ENCODE measurements at places on chromosomes 1 and 21.

GRCh38 chr1:4063516-4063915 is 163.4 kb upstream of the C1orf174 start:
- no peak for DNase-seq

GRCh38 chr1:186617926-186618325 is 62.3 kb downstream of the PTGS2 start:
- DNase-seq, result no peak

GRCh38 chr21:46155514-46156377 is at the start of gene FTCD:
Gene FTCD (minus strand): TSS chr21:46155579. CDS start chr21:46155523, 56 bp downstream.
- no peak for DNase-seq

DNA sequence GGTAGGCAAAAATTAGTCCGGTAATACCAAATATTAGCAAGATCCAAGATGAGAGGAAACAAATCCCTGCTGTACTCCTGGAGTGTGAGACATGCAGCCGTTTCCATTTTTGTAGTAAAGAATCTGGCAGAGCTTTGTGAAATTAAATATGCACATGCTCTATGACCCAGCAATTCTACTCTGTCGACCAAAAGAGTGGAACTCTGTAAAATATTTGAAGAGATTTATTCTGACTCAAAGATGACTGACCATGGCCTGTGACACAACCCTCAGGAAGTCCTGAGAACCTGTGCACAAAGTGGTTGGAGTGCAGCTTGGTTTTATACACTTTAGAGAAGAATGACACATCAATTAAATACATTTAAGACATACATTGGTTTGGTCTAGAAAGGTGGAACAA is 16.2 kb downstream of the HAX1 start:
- DNase-seq, result no peak

DNA sequence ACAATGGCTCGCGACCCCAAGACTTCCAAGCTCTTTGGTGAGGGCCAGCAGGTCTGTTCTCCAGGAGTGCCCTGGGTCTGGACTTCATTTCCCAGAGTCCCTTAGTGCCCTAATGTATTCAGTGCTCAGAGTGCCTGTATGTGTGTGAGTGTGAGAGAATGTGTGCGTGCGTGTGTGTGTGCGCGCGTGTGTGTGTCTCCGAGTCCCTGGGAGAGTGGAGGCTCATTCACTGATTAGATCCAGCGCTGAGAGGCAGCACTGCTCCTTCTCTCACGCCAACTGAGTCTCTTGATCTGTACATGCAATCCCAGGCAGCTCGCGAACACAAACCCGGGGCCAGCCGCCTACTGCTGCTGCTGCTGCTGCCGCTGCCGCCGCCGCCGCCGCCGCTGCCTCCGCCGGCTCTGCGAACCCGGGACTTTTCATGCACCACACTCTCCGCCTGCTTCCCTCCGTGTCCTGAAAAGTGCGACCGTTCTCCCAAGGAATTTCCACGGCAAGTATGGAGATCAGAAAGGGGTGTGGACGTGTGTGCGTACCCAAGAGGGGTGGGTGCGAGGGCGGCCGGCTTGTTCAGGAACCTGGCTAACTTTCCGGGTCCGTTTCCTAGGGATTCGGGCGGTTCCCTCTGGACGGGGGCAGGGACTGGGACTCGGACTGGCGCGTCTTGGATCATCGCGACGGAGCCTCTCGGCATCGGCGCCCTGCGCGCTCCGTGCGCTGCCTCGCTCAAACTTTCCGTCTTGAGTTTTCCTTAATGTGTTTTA is at the start of gene RNF220:
Gene RNF220 (plus strand): TSS at position 225 of the 767 bp plus-strand sequence.
- DNase-seq, result peak; percentile 16

- DNase-seq, result no peak
Observed at GRCh38 chr1:228163007-228163753, 2.4 kb upstream of the IBA57 start.

GRCh38 chr1:201566933-201567801 is 28.2 kb downstream of the NAV1 start:
- no peak for DNase-seq

GRCh38 chr1:232204269-232204668 is 425.7 kb downstream of the SIPA1L2 start:
- no peak for DNase-seq

DNA sequence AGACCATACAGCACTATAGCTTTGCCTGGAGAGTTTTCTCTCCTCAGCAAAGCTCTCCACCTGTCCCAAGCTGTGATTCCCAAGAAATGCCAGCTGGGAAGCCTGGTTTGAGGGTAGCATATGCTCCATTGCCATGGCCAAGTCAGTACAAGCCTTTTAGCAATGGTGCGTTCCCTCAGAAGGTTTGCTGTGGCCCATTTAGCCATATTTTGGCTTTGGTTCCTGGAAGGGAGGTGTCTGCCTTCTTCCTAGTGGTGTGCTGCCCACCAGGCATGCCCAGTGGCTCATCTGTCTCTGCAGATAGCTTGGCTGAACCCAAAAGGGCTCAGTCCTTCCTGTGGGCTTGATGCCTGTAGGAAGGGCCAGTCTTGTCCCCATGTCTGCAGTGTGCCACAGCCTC is 32.4 kb downstream of the GALNT2 start:
- DNase-seq, result no peak

DNA sequence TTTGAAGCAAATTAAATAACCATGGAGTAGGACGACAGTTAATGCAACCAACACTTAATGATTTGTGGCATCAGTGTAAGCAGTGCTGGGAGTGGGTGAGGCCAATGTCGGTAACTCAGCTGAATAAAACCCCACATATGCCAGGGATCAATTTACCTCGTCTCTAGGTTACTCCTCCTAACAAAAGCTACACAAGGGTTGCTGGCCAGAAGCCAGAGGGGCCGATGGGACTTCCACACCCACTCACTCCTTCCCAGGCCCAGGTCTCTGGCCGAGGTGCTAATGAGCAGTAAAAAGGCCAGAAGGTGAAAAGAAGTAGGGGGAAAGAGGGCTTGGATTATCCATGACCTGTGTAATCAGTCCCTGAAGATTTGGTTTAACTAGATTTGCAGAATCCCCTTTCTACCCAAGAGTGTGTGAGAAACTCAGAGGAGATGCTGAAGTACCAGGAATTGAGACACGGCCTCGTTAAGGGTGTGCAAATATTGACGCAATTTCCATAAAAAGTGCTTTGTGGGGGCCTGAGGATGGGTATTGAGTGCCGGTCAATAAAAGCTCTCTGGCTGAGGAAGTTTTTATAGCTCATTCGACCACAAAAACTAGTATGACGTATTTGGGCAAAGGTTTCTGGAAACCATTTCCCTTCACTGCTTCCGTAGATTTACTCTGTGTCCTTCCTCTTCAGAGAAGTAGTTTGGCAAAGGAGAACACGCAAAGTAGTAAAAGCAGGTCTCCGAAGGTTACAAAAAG is 145.5 kb downstream of the TBX15 start:
- DNase-seq, result no peak

- no peak for DNase-seq
Observed at GRCh38 chr1:76770979-76771378, 96.3 kb upstream of the ST6GALNAC5 start.

DNA sequence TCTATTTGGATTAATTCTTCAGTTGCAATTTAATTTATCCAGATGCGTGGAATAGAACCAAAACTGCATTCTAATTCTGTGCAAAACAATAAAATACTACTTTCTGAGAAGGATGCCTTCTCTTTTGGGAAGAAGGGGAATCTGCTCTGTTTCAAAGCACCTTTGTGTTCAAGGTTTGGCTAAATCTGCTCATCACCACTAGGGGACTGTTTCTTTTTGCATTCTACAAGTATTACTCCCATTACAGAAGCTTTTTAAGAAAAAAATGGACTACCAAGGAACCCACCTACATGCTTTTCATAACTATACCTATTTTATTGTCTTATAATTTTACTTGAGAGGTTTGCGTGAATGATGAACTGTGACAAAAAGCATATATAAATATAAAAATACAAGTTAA is 18.2 kb downstream of the MRPS6 start:
- no peak for DNase-seq

- DNase-seq, result no peak
Observed at GRCh38 chr1:118104951-118105350, 80.1 kb downstream of the SPAG17 start.

DNA sequence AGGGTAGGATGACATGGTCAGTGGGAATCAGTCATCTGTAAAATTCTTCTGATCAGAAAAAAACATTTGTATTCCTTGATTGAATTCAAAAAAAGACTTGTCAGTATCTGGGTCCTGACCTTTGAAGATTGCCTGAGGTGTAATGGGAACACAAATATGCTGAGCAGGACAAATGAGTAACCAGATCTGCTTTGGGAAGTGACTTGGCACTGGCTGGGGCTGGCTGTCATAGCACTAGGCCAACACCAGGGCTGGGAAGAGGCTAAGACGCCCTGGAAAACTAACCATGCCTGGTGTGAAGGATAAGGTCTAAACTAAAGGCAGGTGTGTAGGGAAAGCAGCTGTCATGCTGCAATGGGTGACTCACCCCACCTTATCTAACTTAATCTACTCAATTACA is 452.9 kb upstream of the BEND5 start:
- no peak for DNase-seq
